ENCODE measurements at places on chromosomes 2 and 18.

- DNase-seq = no peak
Measured at GRCh38 chr18:76380791-76381405, 114.1 kb downstream of the ZNF516 start.

- no peak for DNase-seq
Measured at GRCh38 chr2:23393722-23394121, 8.7 kb downstream of the KLHL29 start.

GRCh38 chr2:152718076-152718908, at the start of gene ARL6IP6:
Gene ARL6IP6, plus strand, starts transcription at chr2:152718620. Its CDS starts 5 bp downstream, at chr2:152718625.
- peak; percentile 93 for DNase-seq

DNA sequence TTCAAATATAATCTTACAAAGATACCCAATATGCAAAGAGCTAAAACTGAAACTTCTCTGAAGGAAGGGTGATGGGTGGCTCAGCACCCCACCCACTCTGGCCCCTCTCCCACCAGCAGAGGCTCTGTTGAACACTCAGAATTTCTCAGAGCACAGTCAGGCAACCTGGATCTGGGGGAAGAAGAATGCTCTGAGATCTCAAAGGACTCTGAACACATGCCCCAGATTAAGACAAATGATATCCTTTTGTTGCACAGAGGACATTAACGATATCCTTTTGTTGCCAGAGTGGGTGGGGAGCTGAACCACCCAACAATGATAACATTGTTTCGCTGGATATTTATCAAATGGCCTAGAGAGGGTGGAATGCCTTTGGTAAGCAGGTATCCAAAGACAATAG, 104.8 kb downstream of the LBH start:
- DNase-seq = no peak

- no peak for DNase-seq
Measured at GRCh38 chr18:6737833-6738232, 8.3 kb downstream of the ARHGAP28 start.

DNA sequence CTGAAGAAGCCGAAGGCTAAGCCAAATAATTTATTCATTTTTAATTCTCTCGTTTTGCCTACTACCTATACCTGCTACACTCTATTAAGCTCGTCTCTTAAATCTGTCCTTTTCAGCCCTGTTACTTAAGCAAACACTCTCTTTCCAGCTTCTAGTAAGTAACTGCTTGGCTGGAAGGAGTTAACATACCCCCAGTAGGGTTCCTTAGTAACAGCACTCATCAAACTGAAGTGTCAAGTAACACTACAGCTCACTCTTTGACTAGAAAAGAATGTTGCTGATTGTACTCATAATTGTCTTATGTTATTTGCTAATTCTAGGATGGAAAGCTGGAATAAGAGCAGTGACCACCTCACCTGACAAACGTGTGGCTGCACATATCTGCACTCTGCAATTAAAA, 120.0 kb upstream of the SCN7A start:
- DNase-seq = no peak

DNA sequence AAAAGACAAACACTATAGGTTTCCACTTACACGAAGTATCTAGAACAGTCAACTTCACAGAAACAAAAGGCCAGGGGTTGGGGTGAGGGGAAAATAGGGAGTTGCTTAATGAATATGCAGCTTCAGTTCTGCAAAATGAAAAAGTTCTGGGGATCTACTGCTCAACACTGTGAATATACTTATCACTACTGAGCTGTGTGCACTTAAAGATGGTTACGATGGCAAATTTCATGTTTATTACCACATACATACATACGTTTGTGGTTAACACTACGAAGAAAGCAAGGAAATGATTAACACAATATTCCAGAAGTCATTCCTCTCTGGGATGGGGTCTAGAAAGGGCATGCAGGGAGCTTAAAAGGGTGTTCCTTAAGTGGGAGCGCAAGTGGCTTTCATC, 19.3 kb downstream of the MBOAT2 start:
- no peak for DNase-seq
